Stimulated activated CD4-positive, alpha-beta T cell treated with anti-CD3 and anti-CD28 coated beads, Interleukin-1b, Interleukin-23, amount 100 ng/mL, for 4 hours (primary cell): ENCODE measurements at places on chromosomes 2 and 18.

DNA sequence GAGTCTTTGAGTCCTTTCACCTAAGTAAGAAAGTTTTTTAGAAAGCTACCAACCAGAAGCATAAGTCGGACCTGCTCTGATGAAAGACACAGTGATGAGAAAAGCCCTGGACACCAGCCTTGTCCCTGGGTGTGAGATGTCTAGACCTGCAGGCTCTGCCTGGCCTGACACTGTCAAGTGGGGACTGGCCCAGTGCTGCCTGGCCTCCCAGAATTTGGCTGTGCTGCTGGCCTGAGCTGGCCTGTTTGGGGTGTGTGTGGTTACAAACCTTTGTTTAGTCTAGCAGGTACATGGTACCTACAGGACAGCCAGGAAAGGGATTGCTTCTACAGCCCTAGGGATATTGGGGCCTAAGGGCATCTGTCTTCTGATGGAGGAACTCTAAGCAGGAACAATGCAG lies 48.3 kb downstream of the ASB1 start:
- DNase-seq: no peak

- DNase-seq: no peak
Measured at GRCh38 chr18:73514449-73514848, 633.2 kb downstream of the FBXO15 start.

- no peak for DNase-seq
Measured at GRCh38 chr18:31586616-31587015, 5.1 kb upstream of the TTR start.

DNA sequence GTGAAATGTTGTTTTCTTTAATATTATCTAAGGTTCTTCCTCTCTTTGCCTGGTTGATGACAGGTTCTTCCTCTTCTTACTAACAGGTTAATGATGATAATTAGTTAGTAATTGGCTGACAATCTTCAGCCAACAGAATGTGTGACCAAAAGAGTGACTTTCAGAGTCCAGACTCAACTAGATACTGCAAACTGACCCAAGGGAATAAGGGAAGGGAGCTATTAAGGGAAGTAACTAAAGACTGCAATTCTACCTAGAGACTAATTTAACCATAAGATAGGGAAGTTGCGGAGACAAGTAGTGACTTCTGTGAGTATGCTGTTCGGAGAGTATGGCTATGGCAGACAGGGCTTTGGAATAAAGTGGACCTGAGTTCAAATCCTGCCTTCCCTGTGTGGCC lies 127.3 kb upstream of the TACR1 start:
- no peak for DNase-seq
